ENCODE measurements at places on chromosomes 13 and 19.
A peak's percentile ranks its signal among the peaks of the same experiment; 100 is the strongest.

DNA sequence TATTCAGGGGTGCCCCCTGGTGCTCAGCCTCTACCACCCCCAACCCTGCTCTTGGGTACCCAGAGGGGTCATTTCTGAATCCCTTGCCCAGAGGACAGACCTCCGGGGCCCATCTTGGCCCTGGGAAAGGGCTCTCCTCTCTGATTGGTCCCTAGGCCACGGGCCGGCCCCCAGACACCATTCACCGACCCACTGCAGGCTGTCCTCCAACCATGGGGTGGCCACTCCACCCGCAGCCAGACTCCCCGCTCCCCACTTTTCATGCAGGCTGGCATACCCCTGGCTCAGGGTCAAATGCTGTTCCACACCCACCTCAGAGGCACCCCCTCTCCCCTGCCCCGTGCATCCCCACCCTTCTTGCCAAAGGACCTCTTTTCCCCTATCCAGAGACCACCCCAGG is 14.8 kb downstream of the SMIM24 start:
- no peak for DNase-seq

- no peak for DNase-seq
Measured at GRCh38 chr13:87311165-87311564, 360.0 kb upstream of the SLITRK5 start.

DNA sequence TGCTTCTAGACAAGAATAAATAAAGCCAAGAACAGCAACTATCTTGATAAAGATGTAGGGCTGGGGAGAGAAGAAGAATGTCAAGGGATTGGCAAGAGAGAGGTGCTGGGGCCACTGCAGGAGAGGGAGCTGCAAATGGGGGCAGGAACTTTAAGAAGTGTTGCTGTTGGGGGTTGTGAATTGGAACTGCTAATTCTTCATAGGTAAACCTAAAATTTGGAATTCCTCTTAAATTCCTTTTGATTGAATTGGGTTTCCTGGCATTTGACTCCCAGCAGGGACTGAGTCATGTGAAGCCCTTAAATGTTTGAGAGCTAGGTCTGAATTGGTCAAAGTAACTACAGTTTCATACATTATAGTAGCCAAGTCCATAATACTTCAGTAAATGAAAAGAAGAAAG is 305.6 kb upstream of the TMTC4 start:
- DNase-seq, result no peak

GRCh38 chr19:18992696-18993095 is 40.6 kb downstream of the SUGP2 start:
- no peak for DNase-seq

- peak; percentile 3 for DNase-seq
Measured at GRCh38 chr13:84865783-84866221, 933.4 kb downstream of the SLITRK6 start.

GRCh38 chr13:93862259-93862658 is 617.2 kb downstream of the DCT start:
- DNase-seq, result no peak

GRCh38 chr19:10921910-10922637 is 6.4 kb downstream of the YIPF2 start:
- DNase-seq, result no peak

GRCh38 chr13:89214185-89214584 is 1543.0 kb downstream of the SLITRK5 start:
- no peak for DNase-seq

GRCh38 chr13:43936647-43937046 is 56.9 kb downstream of the LACC1 start:
- no peak for DNase-seq

DNA sequence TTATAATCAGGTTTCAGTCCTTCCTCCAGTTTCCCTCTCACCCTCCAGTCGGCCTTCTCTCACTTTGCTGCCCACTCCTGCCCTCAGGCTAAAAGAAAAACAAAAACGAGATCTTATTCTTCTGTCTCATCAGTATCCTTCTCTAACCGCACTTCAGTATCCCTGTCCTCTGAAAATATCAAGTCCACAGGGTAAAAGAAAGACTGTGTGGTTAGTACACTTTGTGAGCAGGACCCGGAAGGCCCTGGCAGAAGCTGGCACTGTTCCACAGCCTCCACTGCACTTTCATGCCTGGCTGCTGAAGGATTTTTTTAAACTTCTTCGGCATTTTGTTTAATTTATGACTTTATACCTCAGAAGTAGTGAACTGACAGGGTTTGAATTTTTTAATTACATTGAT is 51.8 kb downstream of the TM9SF2 start:
- DNase-seq, result no peak

- no peak for DNase-seq
Measured at GRCh38 chr13:71875823-71876222, 8.8 kb upstream of the DACH1 start.

GRCh38 chr19:1524287-1524971 is 552 bp downstream of the PLK5 start:
- no peak for DNase-seq

- DNase-seq, result peak; percentile 89
Measured at GRCh38 chr19:55640577-55641425, at the start of gene ZNF580. Gene ZNF580 (plus strand): TSS chr19:55641002. CDS start chr19:55642509, 1,507 bp downstream.

GRCh38 chr13:101492251-101492910 is 39.9 kb downstream of the ITGBL1 start:
- no peak for DNase-seq

DNA sequence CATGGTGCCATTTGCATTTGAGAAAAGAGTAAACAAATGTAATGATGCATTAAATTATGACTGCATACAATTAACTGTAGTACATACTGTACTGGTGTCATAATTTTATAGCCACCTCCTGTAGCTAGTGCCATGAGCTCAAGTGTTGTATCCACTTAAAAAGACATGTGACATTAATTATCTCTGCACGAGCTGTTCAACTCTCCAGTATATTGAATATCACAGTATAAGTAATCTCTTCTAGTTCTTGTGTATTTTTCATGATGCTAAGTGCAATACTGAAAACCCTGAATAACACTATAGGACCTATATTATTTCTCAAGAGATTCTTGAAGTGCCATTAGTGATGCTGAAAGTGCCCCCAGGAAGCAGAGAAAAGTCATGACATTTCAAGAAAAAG is 387.3 kb downstream of the PCDH17 start:
- DNase-seq, result no peak

DNA sequence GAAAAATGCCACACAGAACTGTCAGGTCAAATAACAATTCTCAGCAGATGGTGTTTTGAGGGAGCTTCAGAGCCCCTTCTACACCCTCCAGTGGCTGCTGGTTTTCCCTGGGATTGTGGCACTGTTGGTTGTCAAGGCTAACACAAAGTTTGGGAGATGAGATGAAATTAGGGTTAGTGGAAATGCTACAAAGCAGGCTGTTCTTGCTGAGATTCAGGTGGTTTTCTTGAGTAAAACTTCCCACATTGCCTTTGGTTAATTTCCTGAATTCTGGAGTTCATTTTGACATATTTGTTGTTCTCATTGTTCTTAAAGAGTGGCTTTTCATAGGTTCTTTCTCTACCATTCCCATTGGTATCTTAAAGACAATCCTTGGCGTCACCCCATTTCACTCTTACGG is 22.1 kb downstream of the MED4 start:
- DNase-seq, result no peak

DNA sequence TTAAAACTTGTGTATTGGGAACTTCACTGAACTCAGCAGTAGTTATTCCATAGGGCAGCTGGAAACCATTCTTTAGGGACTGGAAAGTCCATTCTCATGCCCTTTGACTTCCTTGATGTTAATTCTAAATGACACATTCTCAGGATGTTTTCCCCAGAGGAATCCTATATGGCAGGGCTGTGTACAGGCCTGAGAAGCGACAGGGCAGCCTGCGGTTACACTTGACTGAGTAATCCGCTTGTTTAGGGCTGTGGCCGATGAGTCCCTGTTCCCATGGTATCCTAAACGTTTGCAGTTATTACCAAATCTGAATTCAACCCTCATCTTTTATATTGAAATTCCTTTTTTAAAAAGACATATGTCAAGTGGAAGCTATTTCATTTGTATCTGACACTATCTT is 83.5 kb downstream of the COL4A2 start:
- no peak for DNase-seq

- no peak for DNase-seq
Measured at GRCh38 chr13:33535061-33535460, 249.5 kb upstream of the STARD13 start.

- no peak for DNase-seq
Measured at GRCh38 chr19:18975869-18976268, 34.9 kb upstream of the HOMER3 start.
